ENCODE measurements at places on chromosomes 3 and 15. TPM values are rescaled to one million over a fixed set of nuclear protein-coding genes. Genes with fewer than 3 reads are reported as not detected.

Gene LIPH
- total RNA-seq: 13.9 TPM

Gene CD80
- 0.42 TPM for total RNA-seq

Gene TMEM212
- not detected for total RNA-seq

Gene SLCO3A1
- 15.5 TPM for total RNA-seq

Gene HESX1
- total RNA-seq: 0.64 TPM

Gene KIF7
- total RNA-seq: 0.63 TPM

GRCh38 chr15:44137750-44138149, 57.3 kb downstream of the FRMD5 start:
- no peak for DNase-seq

DNA sequence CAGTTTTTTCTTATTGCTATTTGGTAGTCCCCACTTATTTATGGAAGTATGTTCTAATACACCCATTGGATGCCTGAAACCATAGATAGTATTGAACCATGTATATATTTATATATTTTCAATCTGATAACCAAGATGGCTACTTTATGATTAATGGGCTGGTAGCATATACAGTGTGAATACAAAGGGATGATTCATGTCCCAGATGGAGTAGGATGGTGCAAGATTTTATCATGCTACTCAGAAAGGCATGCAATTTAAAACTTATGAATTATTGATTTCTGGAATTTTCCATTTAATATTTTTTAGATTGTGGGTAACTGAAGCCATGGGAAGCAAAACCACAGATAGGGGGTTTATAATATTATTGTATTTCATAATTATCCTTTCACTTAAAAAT, 35.2 kb downstream of the AP4E1 start:
- no peak for DNase-seq

- DNase-seq: no peak
These were observed 125.5 kb downstream of the NSMCE3 start for GRCh38 chr15:29143909-29144635.

DNA sequence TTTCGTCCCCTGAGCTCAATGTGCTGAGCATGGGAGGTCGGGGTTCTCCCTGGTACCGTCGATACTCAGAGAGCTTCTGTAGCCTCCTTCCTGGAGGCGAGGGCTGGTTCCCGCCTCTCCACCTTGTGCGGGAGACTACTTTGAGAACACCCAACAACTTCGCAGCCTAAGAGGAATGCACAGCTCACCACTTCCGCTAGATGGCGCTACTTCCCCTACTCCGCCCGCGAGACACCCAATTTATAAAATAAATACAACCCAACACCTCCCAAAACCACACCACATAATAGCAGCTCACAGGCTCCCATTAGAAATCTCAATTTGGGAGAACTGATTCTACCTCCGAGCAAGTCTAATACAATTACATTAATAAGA, 1.2 kb downstream of the RGMA start:
- DNase-seq: peak; percentile 80

GRCh38 chr15:100338971-100339444, 2.8 kb downstream of the ADAMTS17 start:
- peak; percentile 76 for DNase-seq

DNA sequence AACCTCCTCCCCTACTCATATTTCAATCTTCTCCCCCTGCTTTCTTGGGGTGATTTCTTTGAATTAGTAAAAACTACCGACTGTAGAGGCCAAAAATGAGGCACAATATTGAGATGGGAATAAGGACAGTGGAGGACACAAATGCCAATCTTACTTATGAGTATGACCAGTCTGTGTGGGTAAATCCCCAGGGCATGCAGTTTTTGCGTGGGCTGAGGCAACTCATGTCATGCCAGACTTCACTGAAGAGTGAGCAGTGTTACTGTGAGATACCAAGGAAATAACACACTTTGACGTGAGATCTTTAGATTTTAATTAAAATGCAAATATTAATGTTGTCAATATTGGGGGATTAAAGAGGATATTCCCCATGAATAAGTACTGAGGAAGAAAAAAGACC, 254.3 kb upstream of the ICE2 start:
- no peak for DNase-seq

DNA sequence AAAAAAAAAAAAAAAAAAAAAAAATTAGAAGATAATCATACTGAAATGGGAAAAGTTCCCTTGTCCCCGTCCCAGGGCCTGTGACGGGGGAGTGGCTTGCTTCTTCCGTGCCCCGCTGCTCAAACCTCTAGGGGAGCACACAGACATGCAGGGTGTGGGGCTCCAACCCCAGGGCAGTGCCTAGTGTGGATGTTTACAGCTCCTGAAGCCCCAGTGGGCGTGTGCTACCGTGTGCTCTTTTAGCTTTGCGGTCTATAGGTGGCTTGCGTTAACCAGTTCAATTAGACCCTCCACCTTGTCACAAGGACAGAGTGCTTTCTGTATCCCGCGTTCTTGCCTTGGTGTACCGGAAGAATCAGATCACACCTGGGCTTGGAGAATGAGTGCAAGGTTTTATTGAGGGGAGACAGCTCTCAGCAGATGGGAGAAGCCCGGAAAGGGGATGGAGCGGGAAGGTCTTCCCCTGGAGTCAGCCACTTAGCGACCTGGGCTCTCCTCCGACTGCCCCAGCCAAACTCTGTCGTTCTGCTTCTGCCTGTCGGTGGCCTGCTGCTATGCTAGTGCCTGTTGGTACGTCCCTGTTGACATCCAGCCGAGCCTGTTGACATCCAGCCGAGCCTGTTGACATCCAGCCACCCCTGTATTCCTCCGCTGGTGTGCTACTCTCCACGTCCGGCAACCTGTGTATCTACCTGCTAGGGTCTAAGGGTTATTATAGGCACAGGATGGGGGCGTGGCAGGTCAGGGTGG, 569.8 kb downstream of the VGLL3 start:
- no peak for DNase-seq

GRCh38 chr3:25094932-25095685, 333.0 kb upstream of the RARB start:
- no peak for DNase-seq

- no peak for DNase-seq
These were observed 37.7 kb upstream of the NAALADL2 start for GRCh38 chr3:174821477-174821876.

DNA sequence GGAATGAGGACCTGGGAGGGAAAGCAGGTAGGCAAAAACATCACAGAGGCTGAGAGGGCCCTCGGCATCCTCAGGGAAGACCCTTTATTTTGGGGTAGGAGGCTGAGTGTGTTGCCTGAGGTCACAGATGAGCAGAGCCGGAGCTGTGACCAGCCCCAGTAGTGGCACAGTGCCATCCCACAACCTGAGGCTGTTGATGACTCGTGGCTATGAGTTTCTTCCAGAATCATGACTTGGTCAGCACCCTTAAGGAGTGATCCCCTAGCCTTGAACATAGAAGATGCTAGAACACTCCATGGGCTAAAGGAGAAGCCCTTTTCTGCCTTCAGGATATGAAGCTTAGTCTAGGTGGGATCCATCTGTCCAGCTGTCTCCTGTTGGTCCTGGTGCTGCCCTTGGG, 19.5 kb upstream of the CXCR6 start:
- no peak for DNase-seq

GRCh38 chr15:70284438-70285214, 186.9 kb upstream of the TLE3 start:
- peak; percentile 91 for DNase-seq

GRCh38 chr15:86392296-86392695, 312.6 kb downstream of the AGBL1 start:
- DNase-seq: no peak

DNA sequence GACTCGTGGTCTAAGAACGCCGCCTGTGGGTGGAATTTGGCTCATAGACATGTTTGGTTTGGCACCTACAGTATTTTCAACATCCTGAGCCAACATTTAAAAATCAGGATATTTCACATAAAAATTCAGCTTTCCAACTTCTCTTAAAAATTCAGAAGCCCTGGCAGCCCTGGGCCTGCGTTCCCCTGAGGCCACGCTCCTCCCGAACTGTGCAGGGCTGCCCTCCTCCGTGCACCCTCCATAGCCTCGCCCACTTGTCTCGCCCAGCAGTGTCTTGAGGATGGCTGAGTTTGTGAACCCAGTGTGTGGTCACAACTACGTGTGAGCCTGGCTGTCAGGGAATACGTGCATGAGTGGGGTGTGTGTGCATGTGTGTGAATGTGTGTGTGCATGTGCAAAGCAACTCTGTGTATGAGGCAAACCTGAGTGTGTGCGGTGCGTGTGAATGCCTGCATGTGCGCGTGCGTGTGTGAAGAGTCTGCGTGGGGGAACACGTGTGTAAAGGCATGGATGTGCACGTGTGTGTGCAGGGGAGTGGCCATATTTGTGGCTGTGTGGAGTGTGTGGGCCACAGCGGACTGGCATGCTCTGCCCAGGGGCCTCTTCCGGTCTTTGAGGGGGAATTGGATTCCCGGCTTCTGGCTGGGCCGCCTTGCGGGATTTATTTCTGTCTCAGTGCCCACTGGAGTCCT, 30.9 kb downstream of the PTH1R start:
- DNase-seq: peak; percentile 53

GRCh38 chr3:141804778-141805639, 41.8 kb downstream of the GRK7 start:
- DNase-seq: no peak

GRCh38 chr3:197293605-197294237, 4.7 kb downstream of the DLG1 start:
- DNase-seq: no peak

DNA sequence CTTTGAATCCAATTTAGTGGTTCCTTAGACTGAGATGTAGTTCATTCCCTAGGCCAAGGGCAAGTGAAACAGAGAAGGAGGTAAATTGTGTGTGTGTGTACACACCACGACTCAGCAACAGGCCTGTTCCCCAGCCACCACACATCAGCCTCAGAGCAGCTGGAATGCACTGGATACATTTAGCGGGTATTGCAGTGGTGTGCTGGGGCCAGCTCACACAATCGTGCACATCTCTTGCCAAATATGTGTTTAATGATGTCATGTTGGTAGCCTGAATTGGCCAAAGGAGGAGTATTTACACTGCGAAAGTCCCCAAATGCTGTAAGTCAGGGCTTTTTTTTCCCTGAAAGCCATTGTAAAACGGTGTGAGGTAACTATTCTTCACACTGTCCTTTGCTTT, 82.3 kb downstream of the RBPMS2 start:
- peak; percentile 32 for DNase-seq

GRCh38 chr15:78906316-78906620, 33.6 kb downstream of the MORF4L1 start:
- peak; percentile 79 for DNase-seq

DNA sequence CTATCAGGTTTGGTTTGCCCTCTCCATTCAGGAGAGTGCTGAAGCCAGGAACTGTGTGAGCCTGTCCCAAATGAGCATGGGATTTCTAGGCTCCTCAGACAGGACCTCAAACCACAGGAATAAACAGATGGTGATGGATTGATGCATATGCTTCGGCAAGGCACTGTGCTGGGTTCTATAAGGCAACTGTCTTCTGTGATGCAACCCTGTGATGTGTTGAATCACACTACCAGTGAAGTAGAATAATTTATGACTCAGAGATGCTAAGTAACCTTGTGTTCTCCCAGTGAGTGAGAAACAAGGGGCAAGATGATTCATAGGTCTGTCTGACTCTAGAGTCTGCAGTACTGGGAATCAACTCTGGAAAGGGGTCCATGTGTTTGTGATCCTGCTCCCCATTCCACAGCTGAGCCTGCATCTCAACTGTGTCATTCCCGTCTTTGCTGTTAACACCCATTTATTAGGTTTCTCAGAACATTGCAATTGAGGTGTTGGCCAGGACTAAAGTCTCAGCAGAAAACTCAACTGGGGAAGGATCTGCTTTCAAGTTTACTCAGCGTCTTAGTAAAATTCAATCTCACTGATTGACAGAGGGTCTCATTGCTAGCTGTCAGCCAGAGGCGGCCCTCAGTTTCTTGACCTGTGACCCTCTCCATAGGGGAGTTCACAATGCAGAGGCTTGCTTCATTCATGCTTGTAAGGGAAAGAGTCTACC, 510.1 kb upstream of the CFAP20DC start:
- no peak for DNase-seq

DNA sequence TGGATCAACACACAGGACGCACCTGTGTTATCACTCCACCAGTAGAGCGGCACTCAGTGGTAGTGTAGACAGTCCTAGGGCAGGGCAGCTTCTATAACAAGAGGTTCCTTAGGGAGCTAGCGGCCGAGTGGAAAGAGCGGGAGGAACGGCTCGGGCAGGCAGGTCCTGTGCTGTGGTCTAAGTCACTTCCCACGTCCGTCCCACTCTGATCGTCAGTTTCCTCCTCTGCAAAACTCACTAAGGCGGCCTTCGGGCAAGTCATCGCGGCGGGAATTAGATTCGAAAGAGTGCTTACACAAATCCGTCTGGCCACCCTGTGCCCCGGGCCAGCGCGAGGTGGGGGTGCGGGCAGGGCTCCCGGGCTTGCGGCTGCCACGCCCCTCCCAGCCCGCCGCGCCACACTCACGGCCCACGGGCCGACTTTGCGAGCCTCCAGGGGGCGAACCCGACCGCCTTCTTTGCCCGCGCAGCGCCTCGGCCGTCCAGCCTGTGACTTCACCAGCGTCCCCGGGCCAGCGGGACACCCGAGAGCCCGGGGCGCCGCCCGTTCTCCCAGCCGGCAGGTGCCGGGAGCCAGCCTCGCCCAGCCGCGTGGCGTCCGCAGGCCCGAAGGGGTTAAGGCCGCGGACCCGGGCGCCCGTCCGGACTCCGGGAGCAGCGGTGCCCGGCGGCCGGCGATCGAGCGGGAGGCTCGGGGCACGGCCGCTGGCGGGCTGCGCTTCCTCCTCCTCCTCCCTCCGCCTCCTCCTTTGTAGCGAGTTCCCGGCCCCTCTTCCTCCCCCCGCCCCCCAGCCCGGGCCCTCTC, 416 bp upstream of the CORO2B start:
- DNase-seq: peak; percentile 18

- no peak for DNase-seq
These were observed 197.4 kb downstream of the ISL2 start for GRCh38 chr15:76533995-76534394.

DNA sequence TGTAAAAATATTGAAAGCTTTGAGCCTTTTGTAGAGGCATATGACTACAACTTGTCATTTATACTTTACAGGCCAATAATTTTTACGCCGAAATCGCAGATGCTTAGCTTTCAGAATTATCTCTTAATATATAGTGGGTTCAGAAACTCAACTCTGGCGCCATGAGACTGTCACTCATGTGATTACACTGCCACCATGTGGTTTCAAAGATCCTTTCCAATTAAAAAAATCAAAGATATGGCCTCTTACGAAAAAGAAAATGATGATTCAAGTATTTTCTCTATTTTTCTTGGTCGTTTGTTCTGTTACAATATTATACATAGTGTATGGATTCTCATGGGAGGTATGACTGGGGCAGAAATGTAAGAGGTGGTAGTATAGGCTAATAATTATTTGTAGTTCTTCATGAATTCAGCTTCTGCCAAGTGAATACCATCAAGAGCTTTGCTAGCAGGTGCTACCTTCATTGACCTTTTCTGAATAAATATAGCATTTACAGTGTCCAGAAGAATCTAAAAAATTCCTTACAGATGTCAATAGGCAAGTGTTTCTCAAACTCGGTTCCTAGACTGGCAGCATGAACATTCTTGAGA, 751.7 kb upstream of the GOLIM4 start:
- no peak for DNase-seq

GRCh38 chr3:29605845-29606244, 325.0 kb downstream of the RBMS3 start:
- DNase-seq: no peak

Measured in pancreas (tissue), 10 donors.